ENCODE measurements at places on chromosomes 7 and 10. TPM values are rescaled to one million over a fixed set of nuclear protein-coding genes. Genes with fewer than 3 reads are reported as not detected.

TEX47 gene
- not detected for polyA plus RNA-seq

PAPSS2 gene
- polyA plus RNA-seq: 0.24 TPM

CPED1 gene
- polyA plus RNA-seq: not detected

SEMA3E gene
- 8.2 TPM for polyA plus RNA-seq

ESYT2 gene
- polyA plus RNA-seq: 28.9 TPM

HTR7 gene
- polyA plus RNA-seq: 0.82 TPM

CALCR gene
- polyA plus RNA-seq: 3.6 TPM

VIPR2 gene
- polyA plus RNA-seq: 0.51 TPM

Measured in neural cell (in vitro differentiated cells).